Naive thymus-derived CD8-positive, alpha-beta T cell (primary cell): ENCODE measurements at places on chromosomes 2 and 18.

- peak overlapping the region; percentile 92 for H3K4me3 ChIP-seq
- peak overlapping the region; percentile 98 for H3K27ac ChIP-seq
- H3K36me3 ChIP-seq: peaks cover 2% of the 10 kb centered on the region
- peak; percentile 68 for DNase-seq
- no peaks in the 10 kb centered on the region for H3K27me3 ChIP-seq
These were observed 367 bp upstream of the ZNF236 start for GRCh38 chr18:76821875-76822505.

GRCh38 chr18:68234131-68234530 lies 480.8 kb downstream of the TMX3 start:
- peaks cover 19% of the 10 kb centered on the region for H3K27me3 ChIP-seq
- no peaks in the 10 kb centered on the region for H3K36me3 ChIP-seq
- DNase-seq: no peak
- no peak overlapping the region for H3K4me3 ChIP-seq
- H3K4me1 ChIP-seq: no peaks in the 10 kb centered on the region

DNA sequence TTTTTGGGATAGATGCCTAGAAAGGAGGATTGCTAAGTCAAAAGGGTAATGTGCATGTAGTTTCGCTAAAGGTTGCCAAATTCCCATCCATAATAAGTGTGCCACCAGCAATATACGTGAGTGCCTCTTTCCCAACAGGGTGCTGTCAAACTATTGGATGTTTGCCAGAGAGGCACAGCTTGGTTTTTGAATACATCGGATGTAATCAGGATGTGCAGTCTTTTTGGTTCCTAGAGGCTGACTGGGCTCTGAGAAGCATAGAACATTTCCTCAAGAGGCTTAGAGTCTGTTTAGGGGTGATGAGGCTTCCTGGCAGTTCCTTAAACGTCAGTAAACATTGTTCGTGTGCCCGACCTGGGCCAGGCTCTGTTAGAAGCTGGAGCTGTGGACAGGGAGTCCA lies 28.0 kb downstream of the AGAP1 start:
- no peaks in the 10 kb centered on the region for H3K4me1 ChIP-seq
- no peak for DNase-seq
- H3K4me3 ChIP-seq: no peak overlapping the region
- no peak overlapping the region for H3K27ac ChIP-seq
- H3K27me3 ChIP-seq: peaks cover 5% of the 10 kb centered on the region

- no peaks in the 10 kb centered on the region for H3K36me3 ChIP-seq
- peaks cover 19% of the 10 kb centered on the region for H3K27me3 ChIP-seq
- no peak overlapping the region for H3K4me3 ChIP-seq
- H3K4me1 ChIP-seq: no peaks in the 10 kb centered on the region
- H3K27ac ChIP-seq: no peak overlapping the region
These were observed 240.7 kb upstream of the DPP10 start for GRCh38 chr2:114201781-114202180.

DNA sequence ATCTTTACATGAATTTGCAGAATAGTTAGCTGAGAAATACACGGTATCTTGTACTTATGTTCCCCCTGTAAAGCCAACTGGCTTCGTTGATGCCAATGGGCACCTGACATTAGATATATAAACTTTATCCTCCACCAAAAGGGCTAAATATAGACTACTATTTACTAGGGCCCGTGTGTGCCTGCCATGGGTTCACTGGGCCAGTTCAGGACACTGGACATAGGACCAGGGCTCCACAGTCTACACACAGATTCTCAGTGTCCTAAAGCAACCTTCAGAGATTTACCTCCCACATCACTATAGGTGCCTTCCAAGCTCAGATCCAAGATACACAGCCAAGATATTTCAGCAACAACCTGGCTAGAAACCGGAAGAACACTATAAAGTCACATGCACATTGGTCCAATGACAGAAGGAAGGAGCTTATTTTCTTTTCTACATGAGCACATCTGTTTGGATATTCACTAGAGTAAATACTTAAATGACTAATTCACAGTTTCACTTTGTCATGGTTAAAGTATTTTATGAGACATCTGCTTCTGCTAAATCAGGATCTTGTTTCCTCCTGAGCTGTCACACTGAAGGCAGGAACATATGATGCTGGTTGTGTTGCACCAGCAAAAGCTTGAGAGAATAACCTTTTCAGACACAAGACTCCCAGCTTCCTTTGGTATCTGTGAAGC lies 95.1 kb downstream of the MYO5B start:
- no peak overlapping the region for H3K27ac ChIP-seq
- peaks cover 15% of the 10 kb centered on the region for H3K27me3 ChIP-seq
- no peak overlapping the region for H3K4me3 ChIP-seq
- no peaks in the 10 kb centered on the region for H3K4me1 ChIP-seq

- no peak overlapping the region for H3K4me3 ChIP-seq
- no peaks in the 10 kb centered on the region for H3K36me3 ChIP-seq
- no peaks in the 10 kb centered on the region for H3K27me3 ChIP-seq
These were observed 1368.4 kb upstream of the CELF4 start for GRCh38 chr18:38933910-38934510.

- no peaks in the 10 kb centered on the region for H3K36me3 ChIP-seq
- H3K4me3 ChIP-seq: no peak overlapping the region
- peaks cover 2% of the 10 kb centered on the region for H3K27me3 ChIP-seq
- H3K27ac ChIP-seq: no peak overlapping the region
- H3K4me1 ChIP-seq: no peaks in the 10 kb centered on the region
These were observed 41.9 kb upstream of the TMEM17 start for GRCh38 chr2:62547854-62548253.

GRCh38 chr2:18791172-18791797 lies 201.9 kb upstream of the NT5C1B start:
- no peak for DNase-seq
- peaks cover 10% of the 10 kb centered on the region for H3K36me3 ChIP-seq
- H3K27ac ChIP-seq: no peak overlapping the region
- H3K27me3 ChIP-seq: no peaks in the 10 kb centered on the region

- no peak for DNase-seq
- peaks cover 7% of the 10 kb centered on the region for H3K36me3 ChIP-seq
- no peaks in the 10 kb centered on the region for H3K4me1 ChIP-seq
- H3K27me3 ChIP-seq: peaks cover 1% of the 10 kb centered on the region
These were observed 53.7 kb downstream of the ADD2 start for GRCh38 chr2:70714141-70714905.

- H3K27ac ChIP-seq: no peak overlapping the region
- peaks cover 2% of the 10 kb centered on the region for H3K4me1 ChIP-seq
- no peak overlapping the region for H3K4me3 ChIP-seq
- no peaks in the 10 kb centered on the region for H3K36me3 ChIP-seq
- no peaks in the 10 kb centered on the region for H3K27me3 ChIP-seq
These were observed 68.3 kb downstream of the CRACDL start for GRCh38 chr2:98867539-98868309.

GRCh38 chr18:28110924-28111323 lies 66.0 kb downstream of the CDH2 start:
- no peak for DNase-seq
- no peaks in the 10 kb centered on the region for H3K36me3 ChIP-seq
- no peaks in the 10 kb centered on the region for H3K27me3 ChIP-seq
- H3K4me3 ChIP-seq: no peak overlapping the region
- H3K4me1 ChIP-seq: no peaks in the 10 kb centered on the region

GRCh38 chr2:106885329-106885728 lies 638 bp downstream of the ST6GAL2 start:
- H3K36me3 ChIP-seq: no peaks in the 10 kb centered on the region
- H3K27ac ChIP-seq: no peak overlapping the region
- peaks cover 18% of the 10 kb centered on the region for H3K27me3 ChIP-seq
- no peaks in the 10 kb centered on the region for H3K4me1 ChIP-seq
- no peak overlapping the region for H3K4me3 ChIP-seq

DNA sequence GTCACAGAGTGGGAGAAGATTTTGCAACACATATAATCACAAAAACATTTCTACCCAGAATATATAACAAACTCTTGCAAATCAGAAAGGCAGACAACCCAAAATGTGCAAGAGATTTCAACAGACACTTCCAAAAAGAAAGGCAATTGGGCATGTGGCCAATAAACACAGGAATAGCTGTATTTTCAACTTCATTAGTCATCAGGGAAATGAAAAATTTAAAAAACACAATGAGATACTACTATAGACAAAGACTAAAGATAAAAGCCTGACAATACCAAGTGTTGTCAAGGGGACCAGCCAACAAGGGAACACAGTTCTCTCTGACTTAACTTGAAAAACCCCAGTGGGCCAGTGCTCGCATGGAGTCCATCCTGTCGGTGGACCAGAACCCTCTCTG lies 40.5 kb downstream of the MTHFD2 start:
- no peak for DNase-seq
- H3K27ac ChIP-seq: no peak overlapping the region
- no peaks in the 10 kb centered on the region for H3K4me1 ChIP-seq
- H3K27me3 ChIP-seq: no peaks in the 10 kb centered on the region
- peaks cover 26% of the 10 kb centered on the region for H3K36me3 ChIP-seq

- DNase-seq: no peak
- peak overlapping the region; percentile 83 for H3K4me3 ChIP-seq
- H3K27me3 ChIP-seq: no peaks in the 10 kb centered on the region
- no peaks in the 10 kb centered on the region for H3K36me3 ChIP-seq
- H3K27ac ChIP-seq: peak overlapping the region; percentile 89
These were observed 40.7 kb downstream of the ODC1 start for GRCh38 chr2:10407432-10407831.

DNA sequence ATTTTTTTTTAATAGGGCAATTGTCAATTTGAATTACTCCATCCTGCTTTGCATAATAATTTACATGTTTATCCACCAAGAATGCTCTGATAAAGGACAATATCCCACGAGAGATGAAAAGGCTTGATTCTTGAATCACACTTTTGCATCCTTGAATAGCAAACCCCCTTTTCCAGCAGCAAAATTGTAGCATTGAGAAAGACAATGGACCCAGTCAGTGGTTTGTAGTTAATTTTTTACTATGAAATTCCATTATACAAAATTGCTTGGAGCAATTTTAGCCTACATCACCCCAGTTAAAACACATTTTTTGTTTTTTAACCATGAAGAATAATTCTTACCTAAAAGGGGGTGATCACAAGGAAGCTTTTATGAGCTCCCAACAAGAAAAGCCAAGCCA lies 255.1 kb downstream of the RND3 start:
- H3K4me3 ChIP-seq: no peak overlapping the region
- H3K27me3 ChIP-seq: no peaks in the 10 kb centered on the region
- no peak overlapping the region for H3K27ac ChIP-seq
- DNase-seq: no peak
- H3K4me1 ChIP-seq: no peaks in the 10 kb centered on the region

- H3K27me3 ChIP-seq: no peaks in the 10 kb centered on the region
- peak overlapping the region; percentile 21 for H3K4me3 ChIP-seq
- DNase-seq: peak; percentile 30
These were observed 2.6 kb downstream of the TRAK2 start for GRCh38 chr2:201448701-201449100.

DNA sequence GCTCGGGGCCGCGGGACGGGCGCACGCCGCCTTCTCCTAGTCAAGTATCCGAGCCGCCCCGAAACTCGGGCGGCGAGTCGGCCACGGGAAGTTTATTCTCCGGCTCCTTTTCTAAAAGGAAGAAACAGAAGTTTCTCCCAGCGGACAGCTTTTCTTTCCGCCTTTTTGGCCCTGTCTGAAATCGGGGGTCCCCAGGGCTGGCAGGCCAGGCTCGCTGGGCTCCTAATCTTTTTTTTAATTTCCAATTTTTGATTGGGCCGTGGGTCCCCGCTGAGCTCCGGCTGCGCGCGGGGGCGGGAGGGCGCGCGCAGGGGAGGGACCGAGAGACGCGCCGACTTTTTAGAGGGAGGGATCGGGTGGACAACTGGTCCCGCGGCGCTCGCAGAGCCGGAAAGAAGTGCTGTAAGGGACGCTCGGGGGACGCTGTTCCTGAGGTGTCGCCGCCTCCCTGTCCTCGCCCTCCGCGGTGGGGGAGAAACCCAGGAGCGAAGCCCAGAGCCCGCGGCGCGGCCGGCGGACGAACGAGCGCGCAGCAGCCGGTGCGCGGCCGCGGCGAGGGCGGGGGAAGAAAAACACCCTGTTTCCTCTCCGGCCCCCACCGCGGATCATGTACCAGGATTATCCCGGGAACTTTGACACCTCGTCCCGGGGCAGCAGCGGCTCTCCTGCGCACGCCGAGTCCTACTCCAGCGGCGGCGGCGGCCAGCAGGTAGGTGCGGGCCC lies 617 bp downstream of the FOSL2 start:
- peak overlapping the region; percentile 60 for H3K27ac ChIP-seq
- no peaks in the 10 kb centered on the region for H3K27me3 ChIP-seq
- peak; percentile 51 for DNase-seq
- H3K36me3 ChIP-seq: no peaks in the 10 kb centered on the region

DNA sequence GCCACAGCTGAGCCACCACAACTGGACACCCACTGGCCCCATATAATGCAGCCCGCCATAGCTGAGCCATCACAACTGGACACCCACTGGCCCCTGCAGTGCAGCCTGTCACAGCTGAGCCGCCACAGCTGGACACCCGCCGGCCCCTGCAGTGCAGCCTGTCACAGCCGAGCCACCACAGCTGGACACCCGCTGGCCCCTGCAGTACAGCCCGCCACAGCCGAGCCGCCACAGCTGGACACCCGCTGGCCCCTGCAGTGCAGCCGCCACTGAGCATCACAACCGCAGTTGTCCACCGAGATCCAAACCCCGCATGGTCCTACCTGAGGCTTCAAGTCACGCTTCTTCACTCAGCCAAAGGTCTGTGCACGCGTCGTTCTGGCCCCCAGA lies 134.2 kb downstream of the PXDN start:
- DNase-seq: no peak
- H3K27ac ChIP-seq: no peak overlapping the region
- no peaks in the 10 kb centered on the region for H3K36me3 ChIP-seq
- no peaks in the 10 kb centered on the region for H3K4me1 ChIP-seq

- DNase-seq: no peak
- H3K4me1 ChIP-seq: no peaks in the 10 kb centered on the region
- H3K27ac ChIP-seq: no peak overlapping the region
These were observed 6.2 kb upstream of the TWIST2 start for GRCh38 chr2:238841542-238842164.

DNA sequence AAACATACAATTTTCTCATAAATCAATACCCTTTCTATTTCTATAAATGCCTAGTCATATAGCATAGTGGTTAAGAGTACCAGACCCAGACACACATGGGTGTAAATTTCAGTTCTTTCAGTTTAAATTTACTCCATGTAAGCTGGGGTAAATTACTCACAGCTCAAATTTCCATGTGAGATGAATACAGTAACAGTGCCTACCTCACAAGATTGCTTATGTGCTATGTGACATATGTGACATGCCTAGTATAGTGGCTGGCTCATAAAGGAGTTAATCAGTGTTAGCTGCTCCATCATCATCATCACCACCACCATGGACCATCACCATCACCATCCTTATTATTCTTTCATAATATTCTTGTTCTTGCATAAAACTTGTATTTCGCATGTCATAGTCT lies 61.6 kb upstream of the CD302 start:
- H3K4me1 ChIP-seq: no peaks in the 10 kb centered on the region
- no peak overlapping the region for H3K4me3 ChIP-seq
- no peaks in the 10 kb centered on the region for H3K27me3 ChIP-seq
- H3K36me3 ChIP-seq: peaks cover 27% of the 10 kb centered on the region

GRCh38 chr18:78994977-78995582 lies 15.5 kb downstream of the SALL3 start:
- no peak overlapping the region for H3K4me3 ChIP-seq
- no peak for DNase-seq
- no peaks in the 10 kb centered on the region for H3K4me1 ChIP-seq
